ENCODE measurements at places on chromosomes 16 and 17. TPM values are rescaled to one million over a fixed set of nuclear protein-coding genes. Genes with fewer than 3 reads are reported as not detected.

- DNase-seq = no peak
Observed at GRCh38 chr16:75089486-75090202, 26.9 kb downstream of the LDHD start.

- no peak for DNase-seq
Observed at GRCh38 chr17:56222255-56222654, 69.0 kb downstream of the ANKFN1 start.

DNA sequence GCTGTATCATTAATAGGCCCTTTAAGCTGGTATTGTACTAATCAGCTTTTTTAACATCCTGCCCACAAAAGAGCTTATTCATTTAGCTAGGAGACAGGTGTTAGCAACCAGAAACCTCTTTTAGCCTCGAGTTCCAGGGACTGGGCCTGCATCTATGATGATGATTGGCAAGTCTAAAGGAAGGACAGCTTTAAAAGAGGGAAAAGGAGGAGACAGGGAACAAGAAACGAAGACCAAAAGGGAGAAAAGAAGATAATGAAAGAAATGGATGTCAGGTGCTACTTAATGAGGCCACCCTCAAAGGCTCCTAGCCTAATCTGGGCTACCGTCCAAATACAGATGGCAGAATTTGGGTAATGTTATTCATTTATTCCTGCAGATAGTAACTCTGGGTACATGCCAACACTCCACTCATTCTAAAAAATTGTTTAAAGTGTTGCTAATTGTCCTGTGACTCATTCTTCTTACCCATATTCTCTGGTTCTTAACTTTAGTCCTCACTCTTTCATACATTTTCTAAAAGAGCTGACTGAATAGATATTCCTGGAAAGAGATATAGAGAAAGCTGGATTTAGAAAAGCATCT, 18.7 kb upstream of the RFFL start:
- DNase-seq = no peak

DNA sequence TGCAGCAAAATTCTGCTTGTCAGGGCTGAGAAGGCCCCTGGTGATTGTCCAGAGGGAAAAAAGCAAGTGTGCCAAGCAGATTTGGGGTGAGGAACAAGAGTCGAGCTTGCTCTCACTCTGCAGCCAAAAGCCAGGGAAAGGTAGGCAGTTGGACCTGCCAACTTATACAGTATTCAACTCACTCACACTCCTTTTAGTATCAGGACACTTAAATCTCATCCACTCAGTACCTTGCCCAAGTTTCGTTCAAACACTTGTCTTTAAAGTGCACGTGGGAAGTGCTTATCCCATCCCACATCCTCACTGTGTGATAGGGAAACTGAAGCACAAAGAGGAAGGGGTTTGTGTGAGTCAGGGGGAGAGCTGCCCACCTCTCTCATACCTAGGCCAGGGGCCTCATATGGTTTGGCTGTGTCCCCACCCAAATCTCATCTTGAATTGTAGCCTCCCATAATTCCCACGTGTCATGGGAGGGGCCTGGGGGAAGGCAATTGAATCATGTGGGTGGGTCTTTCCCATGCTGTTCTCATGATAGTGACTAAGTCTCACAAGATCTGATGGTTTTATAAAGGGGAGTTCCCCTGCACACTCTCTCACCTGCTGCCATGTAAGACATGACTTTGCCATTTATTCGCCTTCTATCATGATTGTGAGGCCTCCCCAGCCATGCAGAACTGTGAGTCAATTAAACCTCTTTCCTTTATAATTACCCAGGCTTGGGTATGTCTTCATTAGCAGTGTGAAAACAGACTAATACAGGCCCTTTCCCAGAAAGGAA, 25.6 kb upstream of the CES5A start:
- peak; percentile 36 for DNase-seq

GRCh38 chr17:82985973-82986372, 93.4 kb upstream of the METRNL start:
- no peak for DNase-seq

DNA sequence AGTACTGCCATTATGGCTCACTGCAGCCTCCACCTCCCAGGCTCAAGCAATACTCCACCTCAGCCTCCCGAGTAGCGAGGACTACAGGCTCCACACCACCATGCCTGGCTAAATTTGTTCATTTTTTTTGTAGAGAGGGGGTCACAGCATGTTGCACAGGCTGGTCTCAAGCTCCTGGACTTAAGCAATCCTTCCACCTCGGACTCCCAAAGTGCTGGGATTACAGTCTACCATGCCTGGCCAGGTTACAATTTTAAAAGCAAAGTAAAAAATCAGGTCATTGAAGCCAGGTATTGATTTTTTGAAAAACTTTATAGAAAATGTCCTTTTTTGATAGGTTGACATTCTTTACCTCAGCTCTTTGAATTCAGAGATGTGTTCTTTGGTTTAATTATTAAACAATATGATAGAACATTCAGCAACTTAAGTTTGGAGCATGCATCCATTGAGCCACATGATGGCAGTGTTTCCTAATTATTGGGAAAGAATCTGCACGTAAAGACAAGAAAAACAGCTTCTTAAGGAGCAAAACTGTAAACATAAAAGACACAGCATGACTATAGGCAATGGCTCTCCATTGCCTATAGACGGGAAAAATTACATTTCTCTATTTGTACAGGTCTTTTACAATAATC, 1.7 kb upstream of the SLC16A11 start:
- no peak for DNase-seq

DNA sequence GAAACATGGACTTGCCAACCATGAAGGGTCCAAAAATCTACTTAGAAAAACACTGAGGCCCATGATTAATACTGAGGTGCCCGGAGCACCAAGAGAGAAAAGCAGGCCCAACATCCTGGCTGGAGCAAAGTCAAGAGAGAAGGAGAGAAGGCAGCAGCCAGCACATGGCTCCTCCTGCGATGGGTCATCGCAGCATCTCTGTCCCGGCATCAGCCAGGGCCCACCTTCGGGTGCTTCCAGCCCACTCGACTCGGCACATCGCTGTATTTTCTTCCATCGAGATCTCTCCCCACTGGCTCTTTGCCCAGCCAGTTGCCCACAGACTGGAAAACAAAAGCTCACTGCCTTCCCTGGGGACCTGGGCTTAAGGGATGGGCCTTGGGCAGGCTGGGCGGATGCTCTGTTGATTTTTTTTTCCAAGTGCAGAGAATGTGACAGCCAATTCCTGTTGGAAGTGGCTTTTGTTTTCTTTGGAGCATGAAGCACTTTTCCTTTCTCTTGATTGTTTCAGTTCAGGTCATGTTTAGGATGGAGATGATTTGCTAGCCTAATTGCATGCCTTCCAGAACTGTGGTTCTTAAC, 58.1 kb downstream of the CYB5B start:
- DNase-seq = peak; percentile 94

DNA sequence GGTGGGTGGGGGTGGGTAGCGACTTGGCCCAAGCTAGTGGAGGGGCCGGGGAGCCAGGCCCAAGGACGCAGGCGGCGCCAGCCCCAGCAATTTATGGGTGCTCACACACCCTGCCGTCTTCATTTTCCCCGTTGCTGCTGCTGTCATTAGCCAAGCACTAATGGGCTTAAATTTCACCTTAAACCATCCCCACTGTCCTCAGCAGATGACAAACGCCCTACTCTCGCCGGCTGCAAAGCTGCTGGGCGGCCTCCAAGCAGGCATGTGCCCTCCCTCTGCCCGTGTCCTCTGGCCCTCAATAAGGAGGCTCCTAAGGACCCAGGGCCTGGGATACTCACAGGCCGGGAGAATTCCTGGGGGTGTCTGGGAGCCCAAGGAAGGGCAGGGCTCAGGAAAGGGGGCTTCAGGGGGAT, 66.1 kb downstream of the SREBF1 start:
- DNase-seq = no peak

DNA sequence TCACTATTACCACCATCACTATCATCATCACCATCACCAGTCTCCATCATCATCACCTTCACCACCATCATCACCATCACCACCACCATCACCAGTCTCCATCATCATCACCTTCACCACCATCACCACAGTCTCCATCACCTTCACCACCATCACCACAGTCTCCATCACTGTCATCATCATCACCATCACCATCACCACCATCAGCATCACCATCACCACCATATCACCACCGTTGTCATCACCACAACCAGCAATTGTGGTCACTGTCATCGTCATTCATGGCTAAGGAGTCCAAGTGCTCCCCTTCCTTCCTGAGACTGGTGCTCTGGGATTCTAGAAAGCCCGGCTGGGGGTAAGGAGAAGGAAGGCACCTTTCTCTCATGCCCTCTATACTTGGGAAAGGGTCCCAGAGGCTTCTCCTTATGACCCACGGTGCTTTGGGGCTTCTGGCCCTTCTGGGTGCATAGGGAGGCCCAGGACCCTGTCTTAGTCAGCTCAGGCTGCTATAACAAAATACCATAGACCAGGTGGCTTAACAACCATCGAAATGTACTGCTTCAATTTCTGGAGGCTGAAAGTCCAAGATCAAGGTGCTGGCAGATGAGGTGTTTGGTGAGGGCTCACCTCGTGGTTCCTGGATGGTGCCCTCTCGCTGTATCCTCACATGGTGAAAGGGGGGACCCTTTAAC, 93.4 kb upstream of the GSE1 start:
- DNase-seq = no peak

DNA sequence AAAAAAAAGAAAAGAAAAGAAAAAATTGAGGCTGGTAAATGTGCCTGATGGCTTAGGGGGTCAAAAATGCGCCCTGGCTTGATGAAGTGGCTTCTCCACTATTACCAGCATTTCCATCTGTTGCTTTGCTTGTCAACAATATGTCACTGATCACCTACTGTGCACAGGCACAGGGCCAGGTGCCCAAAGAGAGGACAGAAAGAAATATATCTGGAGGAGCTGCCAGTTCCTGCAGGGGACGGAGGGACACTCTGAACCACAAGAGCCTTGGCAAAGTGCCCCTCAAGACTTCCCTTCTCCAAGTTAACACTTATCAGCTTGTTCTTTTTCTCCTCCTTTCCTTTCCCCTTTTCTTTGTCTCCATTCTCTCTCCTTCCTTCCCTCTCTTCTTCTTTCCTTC, 34.7 kb downstream of the GINS3 start:
- DNase-seq = no peak

DNA sequence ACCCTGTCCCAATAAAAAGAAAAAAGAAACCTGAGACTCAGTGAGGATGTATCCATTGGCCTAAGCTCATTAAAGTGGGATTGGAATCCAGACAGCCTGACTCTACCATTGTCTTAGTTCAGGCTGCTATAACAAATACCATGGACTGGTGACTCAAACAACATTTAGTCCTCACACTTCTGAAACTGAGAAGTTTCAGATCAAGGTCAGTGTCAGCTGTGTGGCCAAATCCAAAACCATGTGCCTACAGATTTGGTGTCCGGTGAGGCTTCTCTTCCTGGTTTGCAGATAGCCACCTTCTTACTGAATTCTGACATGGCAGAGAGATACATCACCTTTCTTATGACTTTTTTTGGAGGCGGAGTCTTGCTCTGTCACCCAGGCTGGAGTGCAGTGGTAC, 53.3 kb upstream of the KDM8 start:
- no peak for DNase-seq

The BICDL2 gene
- not detected for total RNA-seq

The MMP28 gene
- total RNA-seq = 0.75 TPM

The OVCA2 gene
- total RNA-seq = 33.2 TPM
